ENCODE measurements at places on chromosomes 2 and 18.

GRCh38 chr2:156004459-156004858, 328.1 kb downstream of the NR4A2 start:
- DNase-seq = no peak

- no peak for DNase-seq
Observed at GRCh38 chr2:98824256-98825019, 93.5 kb upstream of the MGAT4A start.

GRCh38 chr2:86186431-86186830, 8.8 kb downstream of the IMMT start:
- no peak for DNase-seq

DNA sequence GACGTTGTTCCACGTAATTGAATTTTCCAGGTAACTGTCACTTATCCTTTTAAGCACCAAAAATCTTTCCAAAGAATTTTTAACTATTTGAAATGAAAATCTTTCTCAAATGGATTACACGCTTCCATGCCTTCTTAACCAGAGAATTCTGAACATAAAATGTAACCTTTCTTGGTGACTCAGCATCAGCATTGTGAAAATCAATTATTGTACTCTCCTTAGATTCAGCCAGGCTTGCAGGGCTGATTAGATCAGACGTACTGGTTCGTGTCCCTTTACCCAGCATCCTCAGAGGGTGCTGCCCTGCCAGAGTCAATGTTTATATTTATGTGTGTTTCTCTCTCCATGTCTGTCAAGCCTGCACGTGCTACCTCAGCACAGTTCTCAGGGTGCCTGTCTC, 623.9 kb downstream of the CNTNAP5 start:
- no peak for DNase-seq

DNA sequence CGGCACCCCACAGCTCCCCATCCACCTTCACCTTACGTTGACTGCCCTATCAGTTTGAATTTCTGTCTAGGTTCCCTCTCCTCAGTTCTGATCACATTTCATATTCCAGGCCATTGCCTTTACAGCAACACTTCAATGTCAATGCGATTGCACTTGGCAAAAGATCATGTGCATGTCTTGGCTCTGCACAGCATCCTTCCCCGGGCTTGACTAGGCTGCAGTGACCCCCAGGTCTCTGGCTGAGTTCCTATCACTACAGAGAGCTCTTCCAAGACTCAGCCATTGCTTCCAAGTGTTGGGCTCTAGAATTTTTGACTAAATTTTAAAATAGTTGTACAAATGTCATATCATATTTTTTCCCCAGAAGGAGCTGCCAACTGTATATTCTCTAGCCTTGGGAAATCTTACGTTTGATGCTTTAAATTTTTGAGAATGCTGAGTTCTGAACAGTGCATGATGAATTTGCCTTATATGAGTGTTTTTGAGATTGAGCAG, 103.8 kb upstream of the NEDD4L start:
- DNase-seq = no peak

DNA sequence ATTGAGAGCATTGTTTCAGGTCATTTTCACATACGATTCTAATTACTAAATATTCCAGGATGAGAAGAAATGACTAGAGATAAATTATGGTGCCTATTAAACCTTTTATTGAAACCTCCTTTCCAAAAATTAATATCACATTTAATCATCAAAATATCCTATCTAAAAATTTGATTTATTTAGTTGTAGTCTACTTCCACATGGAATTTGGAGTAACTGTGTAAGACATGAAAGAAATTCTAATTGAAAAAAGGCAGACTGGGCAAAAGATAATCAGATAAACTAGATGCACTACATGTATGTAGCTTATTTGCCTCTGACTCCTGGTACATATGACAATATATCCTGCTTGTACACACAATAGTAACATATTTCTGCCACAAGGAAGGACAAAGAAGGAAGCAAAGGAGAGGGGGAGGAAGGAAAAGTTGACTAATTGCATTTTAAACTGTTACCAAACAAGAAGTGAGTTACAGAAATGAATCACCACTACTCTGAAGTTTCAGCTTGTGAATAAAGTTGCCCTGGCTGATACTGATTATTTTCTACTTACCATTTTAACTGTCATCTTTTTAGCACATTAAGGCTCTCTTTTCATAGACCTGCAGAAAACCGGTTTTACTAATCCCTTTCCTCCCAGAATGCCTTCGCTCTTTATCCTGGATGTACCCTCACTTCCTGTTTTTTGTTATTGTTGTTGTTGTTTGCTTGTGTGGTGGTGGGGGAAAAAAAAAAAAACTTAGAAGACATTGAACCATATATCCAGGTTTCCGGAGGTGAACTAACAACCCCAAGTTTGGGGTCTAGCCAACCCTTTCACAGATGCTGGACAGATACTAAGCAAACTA, 28.4 kb downstream of the NRXN1 start:
- DNase-seq = no peak

DNA sequence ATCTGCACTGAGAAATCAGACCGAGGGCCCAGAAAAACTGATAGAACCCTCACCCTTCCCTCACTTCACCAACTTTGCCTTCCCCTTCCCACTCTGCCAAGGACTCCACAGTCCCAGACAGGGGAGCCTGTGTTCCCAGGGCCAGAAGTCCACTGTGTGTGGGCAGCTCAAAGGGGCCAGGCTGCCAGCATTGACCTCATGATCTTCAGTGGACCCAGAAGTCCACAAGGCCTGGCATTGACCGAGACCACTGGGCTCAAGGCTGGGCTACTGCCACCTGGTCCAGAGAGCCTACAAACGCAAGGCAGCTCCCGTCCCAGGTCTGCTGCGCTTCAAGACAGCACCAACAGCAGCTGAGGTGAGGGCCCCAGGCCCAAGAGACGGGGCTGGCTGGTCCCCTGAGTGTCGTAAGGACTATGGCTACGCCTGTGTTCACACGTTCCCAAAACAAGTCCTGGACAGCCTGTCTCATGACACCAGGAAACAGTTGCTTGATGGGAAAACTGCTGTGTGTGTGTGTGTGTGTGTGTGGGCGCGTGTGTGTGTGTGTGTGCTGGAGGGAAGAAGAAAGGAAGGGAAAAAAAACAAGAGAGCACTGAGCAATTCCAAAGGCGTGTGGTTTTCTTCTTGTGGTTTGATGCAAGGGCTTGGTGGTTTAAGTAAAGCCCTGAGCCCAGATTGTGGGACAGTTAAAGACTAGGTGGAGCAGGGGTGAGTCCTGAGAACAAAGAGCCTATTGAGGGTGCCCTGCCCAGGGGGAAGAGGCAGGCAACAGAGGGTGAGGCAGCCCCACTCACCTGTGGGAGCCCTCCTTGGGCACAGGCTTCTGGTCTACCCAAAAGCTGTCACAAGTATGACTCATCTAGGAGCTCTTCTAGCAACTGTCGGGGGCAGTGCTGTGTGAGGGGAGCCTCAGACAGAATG, 46.6 kb upstream of the ZBTB7C start:
- peak; percentile 17 for DNase-seq

- DNase-seq = no peak
Observed at GRCh38 chr2:100666996-100667395, 104.2 kb downstream of the PDCL3 start.

DNA sequence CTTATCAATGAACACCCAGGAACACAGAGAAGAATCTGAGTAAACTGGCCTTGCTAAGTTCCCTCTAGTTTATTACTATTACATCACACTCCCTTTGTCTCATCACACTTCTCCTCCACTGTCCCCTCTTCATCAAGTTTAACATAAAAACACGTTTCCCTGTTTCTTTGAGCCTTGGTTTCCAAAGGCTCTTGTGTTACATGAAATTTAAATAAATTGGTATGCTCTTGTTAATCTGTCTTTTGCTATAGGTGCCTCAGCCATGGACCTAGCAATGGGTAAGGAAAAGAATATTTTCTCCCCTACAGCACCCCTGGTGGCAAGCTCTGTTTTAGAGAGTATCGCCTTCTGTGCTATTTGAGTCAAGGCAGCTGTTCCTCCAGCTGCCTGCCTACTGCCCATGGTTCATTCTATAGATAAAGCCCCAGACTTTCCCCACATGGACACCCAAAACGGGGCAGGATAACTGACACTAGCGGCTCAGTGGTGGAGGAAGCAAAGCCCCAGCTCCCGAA, 31.8 kb downstream of the TGIF1 start:
- DNase-seq = no peak

DNA sequence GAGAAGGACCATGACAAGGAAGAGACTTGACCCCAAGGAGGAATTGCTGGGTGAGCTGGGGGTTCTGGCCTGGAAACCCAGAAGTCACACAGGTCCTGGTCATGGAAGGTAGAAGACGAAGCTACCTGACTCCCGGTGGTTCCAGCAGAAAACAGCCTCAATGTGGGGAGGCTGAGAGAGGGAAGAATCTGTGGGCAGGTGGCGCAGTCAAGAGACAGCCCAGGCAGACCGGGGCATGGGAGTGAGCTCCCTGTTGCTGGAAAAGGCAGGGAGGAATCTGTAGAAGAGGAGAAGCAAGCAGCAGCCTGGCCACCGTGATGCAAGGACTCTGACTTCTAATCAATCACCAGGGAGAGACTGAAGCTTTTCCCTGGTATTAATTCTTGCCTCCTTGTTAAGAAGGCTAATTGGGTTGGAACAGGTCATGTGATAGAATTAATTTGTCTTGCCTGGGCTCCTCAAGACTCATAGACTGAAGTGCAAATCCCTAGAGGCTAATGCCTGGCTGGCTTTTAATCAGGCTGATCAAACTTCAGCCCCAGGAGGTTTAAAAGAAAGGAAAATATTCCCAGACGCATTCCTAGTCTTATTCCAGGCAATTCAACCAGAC, 30.1 kb downstream of the CNGA3 start:
- DNase-seq = no peak

GRCh38 chr2:36567711-36568408, 30.1 kb downstream of the FEZ2 start:
- DNase-seq = no peak

GRCh38 chr18:10805587-10806118, 279.8 kb downstream of the NAPG start:
- DNase-seq = no peak

- no peak for DNase-seq
Observed at GRCh38 chr18:5964596-5964995, 69.3 kb upstream of the TMEM200C start.

DNA sequence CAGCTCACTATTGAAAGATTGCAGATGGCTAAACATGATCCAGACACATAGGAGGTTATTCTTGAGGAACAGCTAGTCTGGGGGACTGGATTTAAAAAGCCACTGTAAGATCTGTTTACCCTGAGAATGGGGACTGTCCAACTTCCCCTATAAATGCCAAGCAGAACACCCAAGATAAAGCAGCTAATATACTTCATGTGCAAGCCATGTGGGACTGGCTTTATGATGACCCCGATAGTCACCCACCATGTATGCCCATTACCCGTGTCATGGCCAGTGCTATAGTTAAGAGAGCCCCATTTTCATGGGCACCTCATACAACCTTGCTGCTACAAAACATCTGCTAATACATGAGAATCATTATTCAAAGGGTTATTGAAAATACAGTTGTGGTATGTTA, 16.0 kb downstream of the YPEL5 start:
- DNase-seq = no peak

DNA sequence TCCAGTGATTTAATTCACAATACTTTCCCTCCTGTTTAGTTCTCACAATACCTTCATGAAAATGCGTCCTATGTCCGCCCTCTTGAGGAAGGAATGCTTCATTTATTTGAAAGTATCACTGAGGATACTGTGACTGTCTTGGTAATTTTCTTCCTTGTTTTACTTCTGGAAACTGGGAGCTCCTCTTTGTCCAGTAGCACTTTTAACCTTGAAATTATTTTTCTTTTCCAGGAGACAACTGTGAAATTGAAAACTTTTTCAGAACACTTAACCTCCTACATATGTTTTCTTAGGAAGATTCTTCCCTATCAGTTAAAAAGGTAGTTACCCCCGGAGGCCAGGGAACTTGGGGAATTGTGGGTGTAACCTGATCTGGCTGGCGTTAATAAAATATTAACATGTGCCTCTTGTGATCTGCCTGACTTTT, 58.9 kb upstream of the STON1 start:
- DNase-seq = no peak

DNA sequence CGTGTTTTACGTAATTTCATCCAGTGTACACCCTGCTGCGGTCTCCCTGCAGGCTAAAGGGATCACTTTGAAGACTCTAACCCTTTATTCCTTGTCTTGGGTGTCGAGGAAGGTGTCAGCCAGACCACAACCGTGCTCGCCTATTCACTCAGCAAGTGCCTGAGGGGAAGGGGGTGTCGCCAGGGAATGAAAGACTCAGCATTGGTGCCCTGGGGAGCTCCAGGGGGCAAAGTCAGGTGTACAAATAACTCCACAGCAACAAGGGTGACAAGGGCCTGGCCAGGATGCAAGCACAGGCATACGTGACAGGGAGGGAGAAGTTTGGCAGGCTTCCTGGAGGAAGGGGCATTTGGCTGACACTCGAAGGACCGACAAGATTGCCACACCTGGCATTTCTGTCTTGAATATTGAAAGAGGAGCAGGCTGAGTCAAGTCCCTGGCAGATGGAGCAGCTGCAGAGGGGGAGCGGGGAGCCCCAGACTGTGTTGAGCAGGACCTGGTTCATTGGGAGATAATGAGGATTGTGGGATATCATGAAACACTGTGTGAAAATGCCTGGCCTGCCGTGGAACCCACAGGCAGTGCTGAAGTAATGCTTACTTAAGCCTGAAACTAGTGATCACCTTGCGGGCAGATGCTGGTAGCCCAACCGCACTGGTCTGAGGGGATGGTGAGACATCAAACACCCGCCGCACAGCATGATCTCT, 93.9 kb downstream of the RHOB start:
- DNase-seq = no peak

GRCh38 chr18:72427721-72428120, 116.4 kb downstream of the CBLN2 start:
- DNase-seq = no peak

Measured in effector CD8-positive, alpha-beta T cell (primary cell).